ENCODE measurements at places on chromosomes 1 and 21.

DNA sequence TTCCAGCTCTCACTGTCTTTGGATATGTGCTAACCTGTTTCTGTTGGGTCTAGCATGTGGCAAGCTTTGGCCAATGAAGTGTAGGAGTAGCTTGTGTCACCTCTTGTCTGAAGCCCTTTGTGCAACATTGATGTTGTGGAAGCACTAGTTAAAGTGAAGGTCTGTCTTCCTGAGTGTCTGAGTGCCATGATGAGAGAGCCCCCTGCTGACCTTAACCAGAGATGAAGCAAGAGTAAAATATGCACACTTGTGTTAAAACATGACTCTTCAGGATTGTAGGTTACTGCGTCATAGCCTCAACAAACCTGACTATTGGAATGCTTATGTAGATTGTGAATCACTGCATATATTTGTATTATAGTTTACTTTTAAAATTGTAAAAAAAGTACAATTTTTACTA, 103.7 kb downstream of the NCAM2 start:
- peak; percentile 54 for DNase-seq

DNA sequence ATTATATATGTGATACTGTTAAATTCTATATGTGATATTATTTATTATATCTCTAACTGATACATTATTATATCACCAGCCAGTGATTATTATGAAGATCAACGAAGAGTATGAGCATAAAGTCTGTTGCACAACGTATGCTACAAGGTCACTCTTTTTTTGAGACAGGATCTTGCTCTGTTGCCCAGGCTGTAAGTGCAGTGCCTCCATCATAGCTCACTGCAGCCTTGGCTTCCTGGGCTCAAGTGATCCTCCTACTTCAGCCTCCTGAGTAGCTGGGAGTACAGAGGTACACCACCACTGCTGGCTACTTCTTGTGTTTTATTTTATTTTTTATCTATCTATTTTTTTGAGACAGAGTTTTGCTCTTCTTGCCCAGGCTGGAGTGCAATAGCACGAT, 14.0 kb upstream of the EPHB2 start:
- no peak for DNase-seq

- DNase-seq, result no peak
Observed at GRCh38 chr1:241499910-241500309, 19.6 kb downstream of the FH start.

DNA sequence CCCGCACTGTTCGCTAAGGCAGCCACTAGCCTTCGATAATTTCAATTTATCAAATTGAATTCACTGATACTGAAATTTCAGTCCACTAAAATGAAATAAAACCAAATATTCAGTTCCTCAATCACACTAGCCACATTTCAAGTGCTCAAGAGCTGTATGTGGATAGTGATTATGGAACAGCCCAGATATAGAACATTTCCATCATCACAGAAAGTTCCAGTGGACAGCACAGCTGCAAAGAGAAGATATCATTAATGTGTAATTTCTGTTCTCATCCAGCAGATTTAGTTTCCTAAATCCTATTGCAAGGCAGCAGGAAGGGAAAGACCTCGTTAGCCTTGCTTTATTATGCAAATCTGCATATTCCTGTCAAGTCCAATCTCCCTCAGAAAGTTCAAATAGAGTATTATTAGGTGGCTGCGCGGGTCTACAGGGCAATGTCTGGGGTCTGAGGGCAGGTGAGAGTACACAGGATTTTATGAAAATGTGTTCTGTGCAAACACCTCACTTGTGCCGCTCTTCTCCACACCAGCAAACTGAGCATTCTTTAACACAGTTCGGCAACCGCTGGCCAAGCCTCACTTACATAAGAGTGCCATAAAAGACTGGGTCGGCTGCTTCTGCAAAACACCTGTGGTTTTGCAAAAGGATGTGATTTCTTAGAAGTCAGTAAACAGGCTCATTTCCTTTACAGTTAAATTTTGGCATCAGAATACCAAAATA, 22.4 kb downstream of the CAPZB start:
- DNase-seq, result no peak

DNA sequence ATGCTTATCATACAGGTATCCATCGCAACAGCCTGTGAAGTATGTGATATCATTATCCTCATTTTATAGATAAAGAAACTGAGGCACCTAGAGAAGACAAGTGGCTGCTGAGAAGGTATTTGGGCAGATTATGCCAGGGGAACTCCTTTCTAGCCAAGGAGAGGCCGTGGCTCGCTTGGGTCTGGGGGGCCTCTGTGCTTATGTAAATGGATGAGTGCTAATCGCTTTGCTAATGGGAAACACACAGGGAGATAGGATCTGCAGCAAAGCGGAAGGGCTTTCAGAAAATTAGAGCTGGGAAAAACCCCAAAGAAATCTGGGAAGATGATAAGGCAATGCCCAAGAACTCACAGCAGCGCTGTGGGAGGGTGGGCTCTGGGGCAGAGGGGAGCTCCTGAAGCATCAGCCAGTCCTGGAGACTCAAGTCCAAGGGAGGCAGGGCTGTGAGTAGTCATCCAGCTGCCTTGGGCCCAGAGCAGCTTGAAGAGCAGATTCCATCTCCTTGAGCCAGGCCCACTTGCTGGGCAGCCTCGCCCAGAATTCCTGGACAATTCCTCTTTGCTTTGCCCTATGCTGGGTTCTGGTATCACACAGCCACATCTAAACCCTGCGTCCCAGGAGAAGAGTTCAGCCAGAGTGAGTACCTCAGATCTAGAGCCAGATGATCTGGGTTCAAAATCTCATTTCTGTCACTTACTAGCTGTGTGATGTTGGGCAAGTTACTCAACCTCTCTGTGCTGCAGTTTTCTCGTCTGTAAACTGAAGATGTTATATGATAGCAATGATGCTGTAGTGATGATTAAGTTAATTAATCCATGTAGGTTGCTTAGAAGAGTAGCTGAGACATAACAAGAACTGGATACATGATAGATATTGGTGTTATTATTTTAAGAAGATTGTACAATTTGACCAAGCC, 36.7 kb downstream of the FOXD2 start:
- DNase-seq, result no peak

- DNase-seq, result no peak
Observed at GRCh38 chr1:93779540-93780165, 98.0 kb upstream of the BCAR3 start.

DNA sequence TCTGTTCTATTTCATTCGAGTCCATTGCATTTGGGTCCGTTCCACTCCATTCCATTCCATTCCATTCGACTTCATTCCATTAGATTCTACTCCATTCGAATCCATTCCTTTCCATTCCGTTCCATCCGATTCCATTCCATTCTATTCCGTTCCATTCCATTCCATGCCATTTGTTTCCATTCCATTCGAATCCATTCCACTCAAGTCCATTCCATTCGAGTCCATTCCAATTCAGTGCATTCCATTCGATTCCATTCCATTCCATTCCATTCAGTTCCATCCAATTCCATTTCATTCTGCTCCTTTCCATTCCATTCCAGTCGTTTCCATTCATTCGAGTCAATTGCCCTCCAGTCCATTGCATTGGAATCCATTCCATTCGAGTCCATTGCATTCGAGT, 2603.7 kb upstream of the TPTE start:
- DNase-seq, result no peak

DNA sequence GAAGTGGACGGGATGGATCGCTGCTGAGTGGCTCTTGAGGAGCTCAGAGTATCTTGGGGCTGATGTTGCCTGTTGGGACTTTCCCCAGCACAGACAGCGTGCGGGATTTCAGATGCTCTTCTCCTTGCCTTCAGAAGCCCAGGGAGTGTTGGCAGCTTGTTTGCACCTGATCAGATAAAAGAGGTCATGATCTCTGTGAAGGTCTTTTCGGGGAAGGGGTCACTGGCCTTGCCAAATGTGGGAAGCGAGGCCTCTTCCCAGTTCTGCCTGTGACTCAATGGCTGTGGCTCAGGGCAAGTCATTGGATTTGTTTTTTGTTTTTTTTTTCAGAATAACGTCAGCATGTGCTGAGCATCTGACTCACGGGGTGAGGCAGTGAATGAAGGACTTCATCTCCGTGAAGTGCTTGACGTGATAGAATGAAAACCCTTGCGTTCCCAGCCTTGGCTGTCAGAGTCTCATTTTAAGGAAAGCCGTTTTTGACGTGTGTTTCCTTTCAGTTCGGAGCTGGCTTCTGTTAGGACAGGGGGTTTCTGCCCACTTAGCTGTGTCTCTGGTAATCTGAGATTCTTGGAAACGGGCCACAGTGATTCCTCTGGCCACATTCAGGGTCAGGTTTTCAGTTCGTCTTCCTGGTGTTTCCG, 46.7 kb downstream of the GALNT2 start:
- DNase-seq, result no peak

GRCh38 chr1:33762962-33763361, 100.9 kb upstream of the HMGB4 start:
- no peak for DNase-seq

DNA sequence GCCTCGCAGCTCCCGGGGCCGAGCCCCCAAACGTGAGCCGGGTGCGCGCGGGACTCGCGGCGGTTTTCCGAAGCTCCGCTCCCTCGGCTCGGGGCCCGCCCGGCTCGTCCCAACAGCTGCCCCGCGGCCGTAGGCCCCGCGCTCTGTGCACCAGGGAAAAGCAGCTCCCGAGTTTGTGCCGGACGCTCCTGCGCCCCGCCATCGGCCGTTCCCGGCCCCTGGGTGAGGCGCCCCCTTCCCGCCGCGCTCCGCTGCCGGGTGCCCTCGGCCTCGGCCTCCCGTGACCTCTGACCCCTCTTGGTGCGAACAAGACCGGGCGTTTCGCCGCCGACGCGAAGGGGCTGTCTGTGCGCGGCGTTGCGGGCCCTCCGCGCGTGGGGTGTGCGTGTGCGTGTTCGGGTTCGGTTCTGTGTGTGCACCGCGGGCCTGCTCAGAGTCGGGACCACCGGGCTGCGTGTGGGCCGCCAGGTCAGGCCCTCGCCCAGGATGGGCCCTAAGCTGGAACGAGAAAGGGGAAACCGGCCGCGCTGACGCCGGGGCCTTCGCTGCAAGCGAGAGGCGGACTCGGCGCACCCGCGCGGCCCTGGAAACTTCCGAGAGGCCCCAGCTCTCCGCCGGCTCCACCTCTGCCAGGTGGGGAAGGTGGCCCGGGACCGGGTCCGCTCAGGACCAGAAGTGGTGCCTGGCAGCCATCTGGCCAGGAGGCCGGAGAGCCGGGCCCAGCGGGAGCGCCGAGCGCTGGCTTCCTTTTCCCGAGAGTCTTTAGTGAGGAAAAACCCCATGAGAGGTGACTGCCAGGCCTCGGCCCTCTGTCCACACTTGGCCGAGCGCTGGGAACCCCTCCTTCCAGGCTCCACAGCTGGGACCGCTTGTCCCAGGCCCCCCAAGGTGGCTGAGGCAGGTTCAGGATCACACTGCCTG, 1.9 kb downstream of the PRDM16 start:
- DNase-seq, result no peak

DNA sequence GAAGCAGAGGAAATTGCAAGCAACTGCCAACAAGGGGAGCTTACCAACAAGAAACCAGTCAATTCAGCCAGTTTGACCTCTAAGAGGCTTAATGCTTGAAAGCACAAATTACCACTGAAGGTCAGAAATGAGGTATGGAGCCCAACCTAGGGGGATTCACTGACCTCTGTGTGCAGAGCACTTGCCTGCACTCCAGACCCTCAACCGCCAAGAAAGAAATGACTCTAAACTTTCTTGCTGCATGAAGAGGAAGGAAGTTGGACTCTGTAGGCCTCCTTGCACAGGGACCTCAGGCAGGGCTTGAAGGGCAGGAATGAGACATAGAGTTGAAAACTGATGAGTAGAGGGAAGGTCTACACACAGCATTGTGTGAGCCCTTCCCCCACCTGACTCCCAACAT, 10.0 kb downstream of the ARMH1 start:
- DNase-seq, result peak; percentile 32

DNA sequence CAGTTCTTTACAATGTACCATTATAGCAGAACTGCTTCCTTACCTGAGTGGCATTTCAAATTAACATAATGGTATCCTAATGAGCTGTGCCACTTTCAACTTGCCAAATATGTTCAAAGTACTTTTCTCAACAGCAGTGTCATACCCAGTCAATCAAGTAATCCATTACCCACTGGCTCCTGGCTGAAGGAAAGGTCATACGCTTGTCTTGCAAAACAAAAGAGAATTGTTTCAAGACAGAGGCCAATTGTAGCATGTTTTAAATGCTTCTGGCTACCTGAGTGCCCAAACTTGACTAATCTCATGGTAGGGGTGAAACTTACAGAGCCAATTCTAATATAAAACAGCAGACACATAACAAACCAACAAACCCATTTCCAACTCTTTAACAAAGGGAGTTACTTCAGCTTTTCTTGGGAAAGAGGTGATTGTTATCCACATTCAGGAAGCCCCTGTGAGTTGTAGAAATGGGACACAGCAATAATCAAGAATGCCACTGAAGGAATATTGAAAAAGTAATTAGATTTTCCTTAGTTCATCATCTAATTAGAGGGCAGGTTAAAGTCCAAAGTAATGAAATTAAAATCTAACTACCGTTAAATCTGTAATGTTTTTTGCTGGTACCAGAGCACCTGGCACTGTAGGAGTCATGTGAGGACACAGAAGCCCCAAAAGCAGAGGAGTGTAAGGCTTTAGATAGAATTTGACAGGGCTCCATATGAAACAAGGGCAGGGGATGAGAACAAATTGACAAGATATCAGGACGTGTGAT, 241.9 kb downstream of the RWDD3 start:
- DNase-seq, result no peak

- DNase-seq, result no peak
Observed at GRCh38 chr1:239912471-239912870, 179.2 kb upstream of the FMN2 start.

DNA sequence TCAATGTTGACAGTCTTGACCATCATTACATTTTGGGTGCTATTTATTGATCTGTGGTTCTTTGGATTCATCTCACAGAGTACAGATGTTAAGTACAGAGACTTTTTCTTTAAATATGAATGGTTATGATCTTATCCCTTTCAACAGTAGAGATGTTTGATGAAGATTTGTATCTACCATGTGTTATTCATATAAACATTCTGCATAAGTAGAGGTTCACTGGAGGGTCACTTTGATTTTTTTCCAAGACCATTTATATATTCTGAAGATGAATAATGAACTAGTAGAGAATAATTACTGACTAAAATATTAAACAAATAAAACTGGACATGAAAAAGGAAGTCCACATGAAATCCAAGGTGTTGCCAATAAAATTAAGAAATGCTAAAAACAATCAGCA, 28.6 kb upstream of the HUNK start:
- no peak for DNase-seq
